ENCODE measurements at places on chromosomes 7 and 10.

DNA sequence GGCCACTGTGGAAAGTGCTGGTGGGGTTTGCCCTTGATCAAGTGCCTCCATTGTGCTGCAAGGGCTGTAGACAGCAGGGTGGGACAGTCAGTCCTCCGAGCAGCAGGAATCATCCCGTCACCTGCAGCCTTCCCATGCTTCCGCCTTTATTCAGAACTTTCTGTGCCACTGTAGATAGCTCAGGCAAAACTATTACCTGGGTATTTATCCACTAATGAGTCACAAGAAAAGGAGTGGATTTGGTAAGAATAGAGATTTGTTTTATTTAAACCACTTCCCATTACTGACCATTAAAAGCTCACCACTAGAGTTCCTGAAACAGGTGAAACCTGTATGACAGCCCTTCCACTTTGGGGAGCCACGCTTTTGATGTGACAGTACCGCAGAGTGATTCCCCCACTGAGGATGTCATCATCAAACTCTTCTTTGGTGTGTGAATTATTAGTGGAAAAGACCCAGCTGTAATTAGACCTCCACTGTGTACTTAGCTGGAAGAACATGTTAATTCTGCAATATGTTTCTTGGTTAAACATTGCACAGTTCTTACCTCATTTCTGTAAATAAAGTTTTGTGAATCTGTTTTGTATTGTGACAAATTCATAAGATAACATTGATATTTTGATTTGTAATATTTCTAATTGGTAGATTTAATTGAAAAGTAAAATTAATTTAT is 208.8 kb downstream of the MLLT10 start:
- DNase-seq = no peak

DNA sequence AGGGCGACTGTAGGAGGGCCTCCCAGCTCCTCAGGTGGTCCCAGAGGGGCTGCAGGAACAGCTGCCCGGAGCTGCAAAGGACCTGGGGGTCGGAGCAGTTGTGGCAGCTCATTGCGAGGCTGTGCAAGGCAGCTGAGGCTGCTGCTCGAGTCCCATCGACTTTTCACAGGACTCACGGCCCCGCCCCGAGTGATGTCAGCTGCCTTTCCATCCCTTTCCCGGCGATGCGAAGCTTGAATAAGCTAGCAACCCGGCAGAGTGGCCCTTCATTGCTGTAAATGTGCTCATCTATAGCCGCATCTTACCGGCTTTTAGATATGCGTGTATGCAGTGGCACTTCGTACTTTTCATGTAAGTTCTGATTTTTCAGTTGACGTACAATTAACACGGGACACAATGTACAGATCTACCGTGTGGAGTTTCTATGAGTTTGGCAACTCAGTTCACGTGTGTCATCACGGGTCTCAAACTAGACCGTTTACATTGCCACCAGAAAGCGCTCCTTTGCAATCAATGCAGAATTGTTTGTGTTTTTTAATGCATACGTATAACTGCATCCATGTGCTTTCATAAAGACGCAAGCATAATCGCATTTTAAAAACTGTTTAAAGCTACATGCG is at the start of gene CH25H:
Gene CH25H, minus strand, starts transcription at position 137 of the 620 bp plus-strand sequence. Its CDS starts 25 bp downstream, at position 112.
- peak; percentile 68 for DNase-seq

DNA sequence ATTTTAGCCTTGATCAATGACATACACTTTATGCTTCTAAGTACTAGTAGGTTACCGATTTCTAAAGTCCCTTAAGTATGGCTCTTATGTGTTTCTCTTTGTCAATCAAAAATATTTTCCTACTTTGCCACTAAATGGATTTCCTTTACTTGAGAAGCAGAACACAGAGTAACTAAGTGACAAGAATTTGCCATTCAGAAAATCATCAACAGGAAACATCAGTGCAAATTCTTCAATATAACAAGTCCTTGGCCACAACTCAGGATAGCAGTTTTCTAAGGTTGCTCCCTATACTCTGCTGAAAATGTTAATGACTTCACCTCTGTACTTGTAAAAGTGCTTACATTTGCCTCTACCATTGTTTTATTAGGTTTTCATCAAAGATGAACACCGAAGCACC is 239.6 kb upstream of the SLC26A5 start:
- DNase-seq = no peak

DNA sequence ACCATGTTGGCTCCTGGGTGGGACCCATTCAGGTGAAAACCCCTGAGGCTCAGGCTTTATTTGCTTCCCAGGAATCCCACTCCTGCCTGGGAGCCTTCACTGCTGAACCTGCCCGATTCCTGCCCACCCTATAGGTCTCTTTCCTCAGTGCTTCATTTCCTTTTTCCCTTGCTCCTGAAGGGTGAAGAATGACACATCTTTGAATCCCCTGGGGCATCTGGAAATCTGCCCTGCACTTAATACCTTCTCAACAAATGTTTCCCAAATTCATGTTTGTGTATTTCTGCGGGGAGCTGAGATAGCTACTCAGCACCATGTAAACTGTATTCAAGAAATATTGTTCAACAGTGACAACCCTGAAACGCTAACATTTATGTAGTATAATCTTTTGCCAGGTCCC is 10.3 kb upstream of the PCBD1 start:
- no peak for DNase-seq

DNA sequence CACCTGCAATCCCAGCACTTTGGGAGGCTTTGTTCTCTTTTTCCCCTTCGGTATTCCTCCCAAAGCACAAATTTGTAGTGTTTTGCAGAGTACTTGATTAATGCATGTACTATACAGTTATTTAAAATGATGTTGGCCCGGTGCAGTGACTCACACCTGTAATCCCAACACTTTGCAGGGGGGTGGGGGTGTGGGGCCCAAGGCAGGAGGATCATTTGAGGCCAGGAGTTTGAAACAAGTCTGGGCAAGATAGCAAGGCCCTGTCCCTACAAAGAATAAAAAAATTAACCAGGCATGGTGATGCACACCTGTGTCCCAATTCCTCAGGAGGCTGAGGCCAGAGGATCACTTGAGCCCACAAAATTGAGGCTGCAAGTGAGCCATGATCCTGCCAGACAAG is 26.8 kb upstream of the FOXK1 start:
- no peak for DNase-seq

- no peak for DNase-seq
These were observed 1.4 kb downstream of the NDUFB8 start for GRCh38 chr10:100528123-100528886.

DNA sequence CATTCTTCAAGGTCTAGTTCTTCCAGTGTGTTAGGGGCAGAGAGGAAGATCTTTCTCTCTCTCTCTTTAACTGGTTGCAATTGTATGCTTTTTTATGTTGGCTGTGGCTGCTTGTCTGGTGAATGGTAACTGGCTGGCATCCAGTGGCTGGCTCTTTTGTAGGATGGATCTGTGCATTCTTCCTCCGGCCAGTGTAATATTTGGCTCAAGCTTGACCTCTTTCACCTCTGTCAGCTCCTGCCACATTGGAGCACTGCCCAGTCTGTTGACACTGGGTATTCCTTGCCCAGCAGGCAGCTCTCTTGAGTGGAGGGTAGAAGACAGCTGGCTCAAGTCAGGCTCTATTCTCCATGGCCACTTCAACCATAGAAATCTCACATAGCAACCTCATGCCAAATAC is 528.3 kb downstream of the PHTF2 start:
- no peak for DNase-seq

GRCh38 chr10:6464862-6465430 is 115.1 kb downstream of the PRKCQ start:
- no peak for DNase-seq

DNA sequence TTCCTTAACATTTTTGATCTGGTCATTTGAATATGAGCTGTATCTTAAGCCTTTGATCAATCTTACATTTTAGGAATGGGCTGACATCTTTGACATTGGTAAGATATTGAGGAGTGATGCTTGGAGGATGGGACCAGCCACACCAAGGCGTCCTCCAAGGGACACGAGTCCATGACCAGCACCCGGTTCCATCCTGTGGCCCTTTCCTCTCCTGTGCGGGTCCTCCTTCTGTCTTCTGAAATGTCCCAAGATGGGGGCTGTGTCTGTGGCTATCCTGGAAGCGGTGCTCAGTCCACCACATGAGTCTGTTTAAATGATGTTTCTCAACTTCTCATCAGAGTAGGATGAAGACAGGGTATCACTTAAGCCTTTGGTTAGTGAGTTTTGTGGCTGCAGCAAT is 67.3 kb upstream of the SHH start:
- DNase-seq = no peak

GRCh38 chr7:135708041-135708440 is 19.9 kb downstream of the SLC13A4 start:
- no peak for DNase-seq

DNA sequence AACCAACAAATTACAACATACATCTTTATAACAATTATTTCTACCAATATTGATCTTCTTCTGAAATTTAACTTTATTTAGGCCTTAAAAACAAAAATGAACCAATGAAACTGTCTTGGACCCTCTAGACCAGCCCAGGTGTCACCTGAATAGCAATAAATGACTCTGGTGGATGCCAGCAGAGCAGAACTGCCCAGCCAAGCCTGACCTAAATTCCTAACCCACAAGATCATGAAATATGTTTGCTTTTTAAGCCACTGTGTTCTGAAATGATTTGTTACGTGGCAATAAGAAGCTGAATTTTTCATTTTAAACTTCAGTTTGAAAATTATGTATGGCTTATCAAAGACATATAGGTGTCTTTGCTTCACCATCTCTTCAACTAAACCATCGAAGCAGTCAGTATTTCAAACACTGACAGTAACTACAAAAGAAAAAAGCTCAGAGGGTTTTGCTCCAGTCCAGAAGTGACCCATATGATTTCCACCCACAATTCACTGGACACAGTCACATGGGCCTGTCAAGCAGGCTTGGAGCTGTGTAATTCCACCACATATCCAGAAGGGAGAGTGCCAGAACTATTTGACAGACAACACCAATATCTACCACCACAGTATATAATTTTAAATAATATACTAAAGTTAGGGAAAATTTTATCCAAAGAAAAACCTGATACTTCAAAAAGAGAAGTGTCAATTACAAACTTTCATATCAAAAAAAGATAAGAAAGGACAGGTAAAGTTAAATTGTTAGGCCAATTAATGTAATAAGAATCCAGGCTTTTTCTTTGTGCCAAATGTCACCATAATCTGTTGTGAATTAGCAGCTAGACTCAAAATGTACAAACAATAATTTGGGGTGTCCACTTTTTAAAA is 94.5 kb downstream of the KMT2C start:
- peak; percentile 22 for DNase-seq

- peak; percentile 58 for DNase-seq
These were observed 97.8 kb downstream of the CHST15 start for GRCh38 chr10:123995461-123996131.

DNA sequence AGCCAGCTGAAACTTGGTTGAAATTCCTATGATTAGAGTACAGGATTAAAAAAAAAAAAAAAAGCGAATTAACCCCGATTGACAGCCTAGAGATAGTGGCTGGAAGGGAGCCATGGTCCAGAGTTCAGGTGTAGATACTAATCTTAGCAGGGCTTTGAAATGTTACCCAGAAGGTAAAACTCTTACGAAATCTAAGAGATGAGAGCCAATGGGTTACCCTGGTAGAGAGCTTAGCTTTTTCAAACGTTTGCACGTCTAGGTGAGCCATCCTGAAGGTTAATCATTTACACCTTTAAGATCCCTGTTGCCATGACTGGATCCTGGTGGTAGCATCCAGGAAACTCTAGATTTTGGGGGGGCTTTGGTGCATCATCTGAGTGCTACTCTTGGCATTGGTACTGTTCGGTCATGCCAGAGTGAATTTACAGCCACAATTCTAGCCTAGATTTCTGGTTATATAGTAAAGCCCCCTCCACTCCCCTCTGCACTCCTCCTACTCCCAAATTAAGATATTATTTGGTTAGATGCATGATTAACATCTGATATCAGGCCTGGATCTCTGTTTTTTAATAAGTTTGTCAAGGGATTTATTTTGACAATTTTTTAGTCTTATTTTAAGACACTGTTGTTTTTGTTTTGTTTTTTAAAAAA is 1.2 kb downstream of the AGFG2 start:
- no peak for DNase-seq

GRCh38 chr10:3972460-3973301 is 187.7 kb upstream of the KLF6 start:
- DNase-seq = no peak

- no peak for DNase-seq
These were observed 197.4 kb downstream of the SEMA3E start for GRCh38 chr7:83451501-83452045.

- no peak for DNase-seq
These were observed 11.5 kb downstream of the EGFR start for GRCh38 chr7:55030314-55030713.

- DNase-seq = no peak
These were observed 66.2 kb upstream of the MXI1 start for GRCh38 chr10:110141185-110141584.

DNA sequence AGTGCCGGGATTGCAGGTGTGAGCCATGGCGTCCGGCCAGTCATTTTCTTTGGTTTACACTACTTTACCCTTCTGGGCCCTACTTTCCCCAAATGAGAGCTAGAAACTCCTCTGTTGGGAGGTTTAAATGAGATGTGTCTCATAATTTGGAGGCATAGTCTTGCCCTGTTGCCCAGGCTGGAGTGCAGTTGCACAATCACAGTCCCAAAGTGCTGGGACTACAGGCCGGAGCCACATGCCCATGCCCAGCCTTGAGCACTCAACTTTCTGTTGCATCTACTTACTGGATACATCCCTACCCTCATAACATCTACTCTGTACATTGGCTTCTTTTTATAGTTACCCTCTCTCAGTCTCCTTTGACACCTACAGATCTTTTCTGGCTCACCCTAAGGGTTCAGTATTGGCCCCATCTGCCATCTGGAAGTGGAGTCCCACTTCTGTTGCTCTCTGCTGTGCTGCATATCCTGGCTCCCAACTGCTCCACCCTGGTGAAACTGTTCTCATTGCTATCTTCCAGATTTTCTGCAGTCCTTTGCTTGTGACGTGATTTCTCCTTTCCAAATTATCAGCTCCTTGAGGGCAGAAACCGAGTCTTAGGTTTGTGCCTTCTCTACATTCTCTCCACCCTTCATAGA is 8.4 kb downstream of the EIF4H start:
- no peak for DNase-seq

- DNase-seq = no peak
These were observed 60.1 kb downstream of the TPK1 start for GRCh38 chr7:144775749-144776148.

- no peak for DNase-seq
These were observed 81.5 kb downstream of the RTKN2 start for GRCh38 chr10:62186999-62187675.

GRCh38 chr7:34069676-34070075 is 164.3 kb downstream of the BMPER start:
- DNase-seq = no peak

GRCh38 chr7:23628370-23628769 is 31.2 kb downstream of the CCDC126 start:
- no peak for DNase-seq

GRCh38 chr10:78717200-78717599 is 351.6 kb upstream of the ZMIZ1 start:
- DNase-seq = no peak

All from endothelial cell (in vitro differentiated cells).